Stimulated activated effector memory CD8-positive, alpha-beta T cell treated with anti-CD3 and anti-CD28 coated beads, Interleukin-12 subunit alpha, Interleukin-12 subunit beta, amount 100 ng/mL, for 72 hours (primary cell): ENCODE measurements at places on chromosomes 11 and 22.

GRCh38 chr11:82874646-82875523 is 25.3 kb downstream of the PRCP start:
- no peak for DNase-seq

GRCh38 chr11:122042981-122043380 is 73.0 kb downstream of the BLID start:
- DNase-seq, result no peak

- DNase-seq, result no peak
Measured at GRCh38 chr11:120546312-120547205, 35.0 kb downstream of the GRIK4 start.

- no peak for DNase-seq
Measured at GRCh38 chr11:34305193-34305592, 52.6 kb downstream of the ABTB2 start.

GRCh38 chr11:104672897-104673296 is 225.4 kb downstream of the CASP12 start:
- no peak for DNase-seq

- no peak for DNase-seq
Measured at GRCh38 chr11:77791301-77791700, 29.2 kb downstream of the RSF1 start.

GRCh38 chr22:39012533-39013511 is 1.2 kb upstream of the APOBEC3C start:
- no peak for DNase-seq

DNA sequence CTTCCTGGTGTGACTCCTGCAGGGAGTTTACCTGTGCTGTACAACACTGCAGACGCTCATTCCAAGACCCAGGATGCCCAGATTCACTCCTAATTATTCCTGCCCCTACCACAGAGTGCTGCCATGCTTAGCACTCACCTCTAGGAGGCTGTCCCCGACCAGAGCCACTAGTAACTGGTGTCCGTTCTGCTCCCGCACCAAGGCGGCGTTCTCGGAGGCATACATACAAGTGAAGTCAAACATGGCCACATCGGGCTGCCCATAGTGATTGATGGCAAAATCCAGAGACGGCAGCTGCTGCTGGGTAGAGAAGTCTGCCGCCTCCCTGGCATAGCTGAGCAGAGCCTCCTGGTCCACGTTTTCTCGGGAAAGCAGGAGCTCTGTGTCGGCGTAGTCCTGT is 122.3 kb upstream of the BID start:
- no peak for DNase-seq

GRCh38 chr11:66126808-66127555 is 56.9 kb downstream of the PACS1 start:
- peak; percentile 65 for DNase-seq
